Muscle of arm (tissue), 14 donors: ENCODE measurements at places on chromosomes 2 and 18.

DNA sequence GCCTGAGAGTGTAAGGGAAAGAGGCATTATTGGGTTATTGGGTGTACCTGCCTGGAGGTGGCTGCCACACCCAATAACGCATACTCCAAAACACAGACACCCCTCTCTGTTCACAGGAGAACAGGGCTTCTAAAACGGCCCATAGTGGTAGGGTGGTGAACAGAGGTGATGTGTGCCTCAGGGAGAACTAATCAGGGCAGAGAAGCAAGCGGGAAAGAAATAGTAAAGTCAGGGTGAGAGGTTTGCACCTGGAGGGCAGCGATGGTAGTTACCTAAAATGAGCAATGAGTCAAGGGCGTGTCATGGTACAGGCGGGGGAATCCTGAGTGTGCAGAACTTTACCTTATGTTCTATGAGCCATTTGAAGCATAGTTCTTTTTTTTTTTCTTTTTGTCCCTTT lies 21.6 kb upstream of the VPS4B start:
- no peak for DNase-seq

GRCh38 chr18:55650363-55650870 lies 62.4 kb upstream of the TCF4 start:
- no peak for DNase-seq

DNA sequence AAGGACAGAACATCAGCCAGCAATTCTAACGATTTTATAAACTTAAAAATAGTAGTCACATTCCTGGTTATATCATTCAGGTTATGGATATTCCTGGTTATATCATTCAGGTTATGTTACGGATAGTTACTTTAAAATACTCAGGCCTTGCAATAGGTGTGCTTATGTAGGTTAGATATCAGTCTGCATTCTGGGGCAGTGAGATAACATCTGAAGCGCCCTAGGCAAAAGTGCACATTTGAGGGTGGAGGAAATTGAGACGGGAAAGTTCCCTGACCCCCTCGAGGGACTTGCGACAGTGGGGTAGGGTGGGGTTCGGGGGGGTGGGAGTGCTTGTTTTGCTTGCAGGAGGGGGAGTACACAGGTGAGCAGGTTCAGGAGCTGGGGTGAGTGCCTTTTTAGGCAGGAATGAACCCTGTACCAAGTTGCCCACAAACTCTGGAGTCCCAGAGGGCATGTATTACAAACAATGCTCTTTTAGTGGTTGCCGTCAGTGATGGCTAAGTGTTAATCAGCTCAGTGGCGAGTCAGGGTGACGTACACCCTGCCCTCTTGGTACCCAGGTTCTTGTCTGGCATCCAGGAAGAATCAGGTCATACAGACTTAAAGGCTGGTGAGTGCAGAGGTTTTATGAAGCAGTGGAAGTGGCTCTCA lies 31.8 kb downstream of the CREG2 start:
- no peak for DNase-seq

DNA sequence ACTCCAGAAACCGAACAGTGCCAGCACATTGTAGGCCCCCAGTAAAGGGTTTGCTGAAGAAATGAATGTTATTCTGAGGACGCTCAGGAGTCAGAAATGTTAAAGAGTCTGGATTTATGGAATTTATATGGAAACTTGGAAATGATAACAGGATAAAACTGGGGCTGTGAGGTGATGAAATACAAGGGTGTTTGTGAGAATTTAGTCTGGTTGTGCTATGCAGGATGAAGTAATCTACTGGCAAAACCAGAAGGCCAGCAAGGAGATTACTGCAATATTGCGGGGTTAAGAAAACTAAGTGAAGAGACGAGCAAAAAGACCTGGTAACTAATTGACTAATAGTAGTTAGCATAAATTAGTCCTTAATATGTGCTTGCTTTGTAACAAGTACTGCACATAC lies 467.8 kb downstream of the ZEB2 start:
- DNase-seq: no peak

DNA sequence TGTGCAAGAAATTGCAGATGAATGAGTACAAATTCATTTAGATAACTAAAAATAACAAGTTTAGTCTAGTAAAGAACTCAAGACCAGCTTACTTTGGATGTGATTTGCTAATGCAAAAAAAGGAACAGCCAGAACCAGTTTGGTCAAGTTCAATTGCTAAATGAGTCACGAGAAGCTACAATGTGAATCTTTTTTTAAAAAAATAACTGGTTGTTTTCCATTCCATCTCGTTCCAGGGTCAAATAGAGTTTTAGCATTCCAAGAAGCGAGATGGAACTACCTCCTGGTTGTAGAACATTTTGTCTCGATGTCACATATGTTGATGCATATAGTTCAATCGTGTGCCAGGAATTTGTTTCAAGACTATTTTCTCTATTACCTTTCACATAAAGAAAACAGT lies 65.0 kb upstream of the IKZF2 start:
- DNase-seq: no peak

DNA sequence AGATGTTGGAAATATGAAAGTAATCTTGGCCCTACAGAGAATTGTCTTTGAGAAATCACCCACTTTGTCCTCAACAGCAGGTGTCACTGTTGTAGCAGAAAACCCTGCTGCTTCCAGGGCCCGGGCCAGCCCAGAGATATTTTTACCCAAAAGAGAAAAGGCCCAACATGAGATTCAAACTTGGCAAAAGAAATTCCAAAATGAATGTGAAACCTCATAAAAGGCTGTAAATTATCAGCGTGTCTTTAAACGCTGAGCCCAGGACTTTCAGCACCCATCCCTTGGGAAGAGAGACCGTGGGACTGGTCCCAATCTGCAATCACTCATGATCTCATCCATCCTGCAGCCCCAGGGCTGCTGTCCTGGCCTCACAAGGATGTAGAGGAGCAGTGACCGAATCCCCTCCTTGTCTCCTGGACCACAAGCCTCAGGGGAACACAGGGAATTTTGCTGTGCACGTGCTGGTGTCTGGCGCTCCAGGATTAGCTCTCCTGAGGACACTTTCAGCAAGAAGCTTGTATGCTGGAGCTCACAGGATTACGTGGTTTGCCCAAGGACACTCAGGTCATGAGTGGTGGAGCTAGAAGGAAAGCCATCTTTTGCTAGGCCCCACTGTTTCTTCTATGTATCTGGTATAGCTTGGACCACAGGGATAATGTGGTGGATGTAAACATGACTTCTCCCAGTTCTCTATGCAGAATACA lies 202.1 kb downstream of the RNF144A start:
- peak; percentile 74 for DNase-seq

DNA sequence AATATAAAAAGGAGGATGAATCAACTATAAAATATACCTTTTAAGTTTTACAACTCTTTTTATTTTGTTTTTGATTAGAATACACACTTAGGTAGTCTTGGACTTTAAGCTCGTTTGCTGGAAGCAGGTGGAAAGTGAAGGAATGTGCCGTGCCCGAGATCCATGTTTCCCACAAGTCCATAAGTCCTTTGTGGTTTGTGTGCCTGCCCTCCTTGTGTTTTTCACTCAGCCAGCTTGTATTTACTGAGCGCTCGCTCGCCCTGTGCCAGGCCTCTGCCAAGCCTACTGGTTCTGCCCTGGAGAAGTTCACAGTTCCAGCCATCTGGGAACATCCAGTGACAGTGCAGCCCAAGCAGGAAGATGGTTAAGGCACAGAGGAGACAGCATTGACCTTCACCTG lies 142.6 kb downstream of the MGAT5 start:
- no peak for DNase-seq

- no peak for DNase-seq
Measured at GRCh38 chr2:143881246-143881645, 638.7 kb downstream of the ZEB2 start.

- no peak for DNase-seq
Measured at GRCh38 chr2:225456619-225457260, 57.2 kb downstream of the NYAP2 start.

GRCh38 chr2:30565851-30566358 lies 118.9 kb downstream of the LCLAT1 start:
- peak; percentile 24 for DNase-seq

- DNase-seq: no peak
Measured at GRCh38 chr2:238582159-238582558, 155.4 kb downstream of the ASB1 start.

DNA sequence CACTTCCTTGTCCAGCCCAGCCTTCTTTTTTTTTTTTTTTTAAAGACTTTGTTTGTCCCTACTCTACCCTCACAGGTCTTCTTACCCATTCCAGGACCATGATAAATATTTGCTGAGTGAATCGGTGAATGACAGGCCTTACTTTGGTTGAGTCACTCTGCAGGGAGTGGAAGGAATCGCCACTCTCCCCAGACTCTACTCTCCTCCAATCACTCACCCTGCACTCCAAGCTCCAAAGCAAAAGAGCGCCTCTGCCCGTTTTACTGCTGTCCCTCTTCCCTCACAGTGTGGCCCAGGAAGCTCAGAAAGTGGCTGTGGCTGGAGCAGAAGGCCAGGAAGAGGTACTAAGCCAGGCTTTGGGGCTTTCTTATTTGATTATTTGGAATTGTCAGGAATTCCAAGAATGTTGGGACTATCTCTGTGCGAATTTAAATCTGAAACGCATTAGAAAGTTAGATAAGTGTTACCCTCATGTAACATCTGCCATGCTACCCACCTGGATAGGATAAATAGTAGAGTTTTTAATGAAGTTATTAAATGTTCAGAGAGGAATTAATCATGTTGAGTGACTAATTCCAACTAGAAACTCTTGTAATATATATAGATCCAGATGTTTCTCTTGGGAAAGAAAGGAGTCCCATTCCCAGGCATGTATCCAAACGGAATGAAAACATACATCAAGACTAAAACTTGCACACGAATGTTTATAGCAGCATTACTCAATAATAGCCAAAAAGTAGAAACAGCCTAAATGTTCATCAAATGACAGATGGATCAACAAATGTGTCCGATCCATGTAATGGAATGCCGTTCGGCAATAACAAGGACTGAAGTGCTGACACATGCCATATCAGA lies 43.0 kb upstream of the CHMP1B start:
- no peak for DNase-seq

- DNase-seq: no peak
Measured at GRCh38 chr2:239257511-239257937, 143.3 kb downstream of the HDAC4 start.

DNA sequence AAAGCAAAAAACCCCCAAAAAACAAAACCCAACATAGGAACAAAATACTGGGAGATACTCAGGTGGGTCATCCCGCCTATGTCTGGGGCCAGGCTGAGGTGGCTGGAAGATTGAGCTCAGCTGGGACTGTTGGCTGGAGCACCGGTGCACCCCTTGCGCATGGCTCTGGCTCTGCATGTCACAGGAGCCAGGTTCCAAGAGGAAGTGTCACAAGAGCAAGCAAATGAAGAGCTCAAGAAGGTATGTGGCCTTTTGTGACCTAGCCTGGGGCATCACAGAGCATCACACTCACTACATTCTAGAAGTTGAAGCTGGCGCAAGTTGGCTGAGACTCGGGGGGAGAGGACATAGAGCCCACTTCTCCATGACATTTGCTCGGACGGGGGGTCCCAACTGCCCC lies 40.6 kb downstream of the PDCL3 start:
- DNase-seq: no peak

GRCh38 chr2:28359222-28360057 lies 33.2 kb upstream of the FOSL2 start:
- no peak for DNase-seq

- DNase-seq: no peak
Measured at GRCh38 chr2:105595536-105595935, 149.2 kb upstream of the NCK2 start.

GRCh38 chr2:9282128-9283112 lies 75.8 kb downstream of the ASAP2 start:
- DNase-seq: no peak
